ENCODE measurements at places on chromosomes 2 and 18.

GRCh38 chr2:241378816-241379215, 22.7 kb downstream of the FARP2 start:
- DNase-seq = no peak

- no peak for DNase-seq
Observed at GRCh38 chr2:170843656-170844055, 27.0 kb downstream of the GAD1 start.

- DNase-seq = peak; percentile 54
Observed at GRCh38 chr18:63882333-63883141, 5.0 kb upstream of the SERPINB2 start.

DNA sequence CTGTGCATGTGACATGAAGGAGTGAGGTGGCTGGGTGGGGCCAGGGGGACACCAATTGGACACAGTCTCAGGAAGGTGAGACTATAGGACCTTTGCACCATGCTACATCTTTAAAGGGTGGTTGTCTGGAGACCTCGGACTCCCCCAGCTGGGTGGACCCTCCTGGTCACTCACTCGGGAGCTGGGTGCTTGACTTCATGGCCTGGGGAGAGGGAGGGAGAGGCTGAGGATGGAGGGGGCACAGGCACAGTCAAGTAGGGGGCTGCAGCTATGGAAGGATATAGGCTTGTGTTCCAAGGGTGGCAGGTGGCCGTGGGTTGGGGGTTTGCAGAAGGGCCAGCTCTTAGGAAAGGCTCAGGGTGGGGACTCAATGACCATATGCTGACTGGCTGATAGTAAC, 7.1 kb upstream of the CELF4 start:
- peak; percentile 34 for DNase-seq

- DNase-seq = no peak
Observed at GRCh38 chr18:51491678-51492372, 294.3 kb upstream of the MEX3C start.

GRCh38 chr2:18123577-18123976, 245.1 kb downstream of the KCNS3 start:
- no peak for DNase-seq

GRCh38 chr2:40123326-40123725, 328.6 kb downstream of the SLC8A1 start:
- no peak for DNase-seq

- no peak for DNase-seq
Observed at GRCh38 chr2:233792720-233793119, 14.6 kb downstream of the MROH2A start.

GRCh38 chr2:241339839-241340630, 16.1 kb upstream of the FARP2 start:
- peak; percentile 12 for DNase-seq

- peak; percentile 27 for DNase-seq
Observed at GRCh38 chr2:240524963-240525718, 32.6 kb downstream of the ANKMY1 start.

DNA sequence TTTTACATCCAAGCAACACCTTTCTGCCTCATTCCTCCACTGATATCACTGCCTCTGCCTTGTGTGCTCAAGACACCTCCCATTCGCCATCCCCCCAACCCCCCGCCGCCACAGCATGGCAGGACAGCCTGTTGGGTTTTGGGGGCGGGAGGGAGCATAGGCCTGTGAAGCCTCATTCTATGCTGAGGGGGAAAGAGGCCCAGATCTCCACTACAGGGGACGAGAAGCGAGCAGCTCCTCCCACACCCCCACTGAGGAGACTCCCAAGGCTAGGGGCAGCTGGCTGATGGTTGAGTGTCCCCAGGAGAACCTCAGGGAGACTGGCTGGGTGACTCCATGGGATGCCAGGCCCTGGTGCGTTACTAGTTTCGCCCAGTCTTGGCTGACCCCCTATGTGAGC, 214.3 kb upstream of the SIX2 start:
- DNase-seq = peak; percentile 74

DNA sequence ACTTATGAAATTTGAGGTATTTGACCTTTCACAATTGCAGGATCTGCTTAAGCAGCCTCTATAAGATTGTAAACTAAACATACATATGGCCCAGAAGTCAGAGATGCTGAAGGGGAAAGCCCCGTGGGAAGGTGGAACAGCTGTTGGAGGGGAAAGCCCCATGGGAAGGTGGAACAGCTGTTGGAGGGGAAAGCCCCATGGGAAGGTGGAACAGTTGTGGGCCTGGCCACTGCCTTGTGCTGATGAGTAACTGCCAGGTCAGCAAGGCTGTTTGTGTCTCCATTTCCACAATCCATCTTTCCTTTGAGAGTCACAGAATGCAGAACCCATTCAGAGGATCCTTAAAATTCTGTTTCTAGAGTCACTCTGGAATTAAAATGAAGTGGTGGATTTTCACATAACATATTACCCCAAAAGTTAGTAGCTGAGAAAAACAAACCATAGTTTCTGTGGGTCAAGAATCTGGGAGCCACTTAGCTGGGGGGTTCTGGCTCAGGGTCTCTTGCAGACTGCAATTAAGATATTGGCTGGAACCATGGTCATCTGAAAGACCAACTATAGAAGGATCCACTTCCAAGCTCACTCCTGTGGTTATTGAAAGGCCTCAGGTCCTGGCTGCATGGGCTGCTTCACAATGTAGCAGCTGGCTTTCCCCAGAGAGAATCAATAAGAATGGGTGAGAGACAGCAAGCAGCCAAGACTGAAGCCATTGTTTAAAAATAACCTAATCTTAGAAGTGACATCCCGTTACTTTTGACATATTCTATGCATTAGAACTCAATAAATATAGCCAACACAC, 86.6 kb upstream of the CAVIN2 start:
- no peak for DNase-seq

GRCh38 chr18:33181016-33181415, 259.5 kb downstream of the CCDC178 start:
- DNase-seq = no peak

GRCh38 chr18:8667846-8668245, 37.5 kb upstream of the MTCL1 start:
- DNase-seq = no peak

DNA sequence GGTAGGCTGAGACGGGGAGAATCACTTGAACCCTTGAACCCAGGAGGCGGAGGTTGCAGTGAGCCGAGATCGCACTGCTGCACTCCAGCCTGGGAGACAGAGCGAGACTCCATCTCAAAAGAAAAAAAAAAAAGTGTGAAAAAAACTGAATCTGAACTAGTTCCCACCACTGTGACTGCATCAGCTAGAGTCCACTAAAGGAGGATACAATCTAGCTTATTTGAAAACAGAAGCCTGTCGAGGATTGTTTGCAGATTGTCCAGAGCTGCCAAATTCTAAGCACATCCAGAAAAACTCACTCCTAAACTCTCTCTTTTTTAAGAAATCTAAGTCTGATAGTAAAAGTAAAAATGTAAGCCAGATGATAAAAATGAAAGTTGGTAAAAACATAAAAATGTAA, 10.6 kb downstream of the GFPT1 start:
- no peak for DNase-seq

DNA sequence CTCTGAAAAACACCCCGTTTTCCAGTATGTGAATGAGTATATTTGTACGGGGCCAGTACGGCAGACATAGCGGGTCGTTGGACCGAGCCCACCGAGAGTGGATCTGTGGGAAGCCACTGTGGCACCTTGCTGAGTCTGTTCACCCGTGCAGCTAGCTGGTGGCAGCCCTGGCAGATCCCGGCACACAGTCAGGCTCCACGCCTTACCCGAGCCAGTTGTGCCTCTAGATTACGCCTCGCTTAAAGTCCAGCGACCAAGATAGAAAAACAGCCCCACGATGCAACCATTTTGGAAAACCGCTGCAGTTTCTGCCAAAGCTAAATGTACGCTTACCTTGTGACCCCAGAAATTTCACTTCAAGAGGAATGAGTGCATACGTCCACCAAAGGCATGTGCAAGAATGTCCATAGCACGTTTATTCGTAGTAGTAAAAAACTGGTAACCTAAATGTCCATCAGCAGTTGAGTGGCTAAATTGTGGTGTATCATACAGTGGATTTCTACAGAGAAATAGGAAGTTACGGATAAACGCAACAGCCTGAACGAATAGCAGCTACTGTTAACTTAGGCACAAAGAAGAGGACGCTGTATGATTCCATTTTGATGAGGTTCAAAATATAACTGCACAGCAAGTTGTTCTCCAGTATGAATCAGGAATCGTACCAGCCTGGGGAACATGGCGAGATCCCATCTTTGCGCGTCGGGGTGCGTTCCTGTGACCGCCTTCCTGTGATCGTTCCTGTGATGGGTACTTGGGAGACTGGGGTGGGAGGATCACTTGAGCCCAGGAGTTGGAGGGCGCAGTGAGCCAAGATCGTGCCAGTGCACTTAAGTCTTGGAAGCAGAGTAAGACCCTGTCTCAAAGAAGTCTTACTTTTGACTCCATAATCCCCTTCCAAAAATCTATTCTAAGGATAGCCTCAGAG, 688 bp upstream of the WDR33 start:
- DNase-seq = no peak

DNA sequence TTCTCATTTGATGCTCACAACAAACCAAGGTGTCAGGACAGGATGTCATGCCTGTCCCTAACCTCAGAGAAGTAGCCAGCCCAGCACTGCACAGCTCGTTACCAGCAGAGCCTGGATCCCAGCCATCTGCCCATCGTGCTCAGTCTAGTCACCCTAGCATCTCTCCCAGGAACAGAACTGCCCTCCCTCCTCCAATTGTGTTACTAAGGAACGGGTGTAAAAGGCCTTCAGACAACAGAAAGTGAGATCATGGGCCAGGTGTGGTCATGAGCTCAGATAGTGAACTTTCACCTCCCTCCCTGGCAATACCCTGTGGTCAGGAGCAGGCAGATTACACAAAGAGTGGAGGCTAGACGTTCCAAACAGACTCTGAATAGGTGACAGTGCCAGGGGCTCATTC, 111.8 kb upstream of the PPP1CB start:
- no peak for DNase-seq

- no peak for DNase-seq
Observed at GRCh38 chr18:48554610-48555400, 16.0 kb downstream of the CTIF start.

GRCh38 chr18:30858560-30858959, 184.0 kb downstream of the DSC3 start:
- DNase-seq = no peak

DNA sequence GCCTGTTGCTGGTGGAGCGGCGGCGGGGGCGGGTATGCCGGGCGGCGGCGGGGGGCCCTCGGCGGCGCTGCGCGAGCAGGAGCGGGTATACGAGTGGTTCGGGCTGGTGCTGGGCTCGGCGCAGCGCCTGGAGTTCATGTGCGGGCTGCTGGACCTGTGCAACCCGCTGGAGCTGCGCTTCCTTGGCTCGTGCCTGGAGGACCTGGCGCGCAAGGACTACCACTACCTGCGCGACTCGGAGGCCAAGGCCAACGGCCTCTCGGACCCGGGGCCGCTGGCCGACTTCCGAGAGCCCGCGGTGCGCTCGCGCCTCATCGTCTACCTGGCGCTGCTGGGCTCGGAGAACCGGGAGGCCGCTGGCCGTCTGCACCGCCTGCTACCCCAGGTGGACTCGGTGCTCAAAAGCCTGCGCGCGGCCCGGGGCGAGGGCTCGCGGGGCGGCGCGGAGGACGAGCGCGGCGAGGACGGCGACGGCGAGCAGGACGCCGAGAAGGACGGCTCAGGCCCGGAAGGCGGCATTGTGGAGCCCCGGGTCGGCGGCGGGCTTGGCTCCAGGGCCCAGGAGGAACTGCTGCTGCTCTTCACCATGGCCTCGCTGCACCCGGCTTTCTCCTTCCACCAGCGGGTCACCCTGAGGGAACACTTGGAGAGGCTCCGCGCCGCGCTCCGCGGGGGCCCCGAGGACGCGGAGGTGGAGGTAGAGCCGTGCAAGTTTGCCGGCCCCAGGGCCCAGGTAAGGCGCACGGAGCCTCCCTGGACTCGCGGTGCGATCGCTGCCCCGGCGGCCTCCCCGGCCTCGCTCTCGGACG, 1.0 kb downstream of the ZCCHC2 start:
- peak; percentile 81 for DNase-seq

- DNase-seq = no peak
Observed at GRCh38 chr2:7915302-7916091, 766.4 kb upstream of the ID2 start.

DNA sequence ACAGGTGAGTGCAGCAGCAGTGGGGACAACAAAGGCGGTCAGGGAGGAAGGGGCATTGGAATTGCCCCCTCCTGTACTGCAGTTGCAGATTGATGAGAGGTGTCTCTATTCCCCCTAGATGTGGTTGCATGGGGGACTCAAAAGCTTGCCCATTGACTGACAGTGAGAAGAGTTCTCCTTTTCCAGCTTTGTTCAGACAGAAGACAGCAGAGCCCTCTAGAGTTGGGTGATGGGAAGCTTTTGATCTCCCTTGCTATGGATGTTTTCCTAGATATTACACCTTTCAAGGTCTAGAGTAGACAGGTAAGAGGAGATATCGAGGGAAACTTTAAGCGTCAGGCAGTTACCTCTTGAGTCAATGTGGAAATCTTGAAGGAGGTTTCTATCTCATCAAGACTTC, 2.9 kb downstream of the PROKR1 start:
- DNase-seq = no peak

DNA sequence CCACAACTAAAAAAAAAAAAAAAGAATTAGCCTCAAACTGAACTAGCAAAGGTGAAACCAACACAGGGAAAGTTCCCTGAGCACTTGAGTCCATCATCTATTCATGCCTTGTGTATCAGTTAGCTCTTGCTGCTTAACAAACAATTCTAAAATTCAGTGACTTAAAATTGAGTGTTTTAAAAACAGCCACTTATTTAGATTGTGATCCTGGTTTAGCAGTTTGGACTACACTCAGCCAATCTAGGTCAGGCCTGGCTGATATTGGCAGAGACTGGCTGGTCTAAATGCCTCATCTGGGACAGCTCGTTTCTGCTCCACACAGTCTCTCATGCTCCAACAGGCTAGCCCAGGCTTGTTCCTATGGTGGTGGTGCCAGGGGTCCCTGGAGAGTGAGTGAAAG, 247.9 kb downstream of the ATAD2B start:
- no peak for DNase-seq

DNA sequence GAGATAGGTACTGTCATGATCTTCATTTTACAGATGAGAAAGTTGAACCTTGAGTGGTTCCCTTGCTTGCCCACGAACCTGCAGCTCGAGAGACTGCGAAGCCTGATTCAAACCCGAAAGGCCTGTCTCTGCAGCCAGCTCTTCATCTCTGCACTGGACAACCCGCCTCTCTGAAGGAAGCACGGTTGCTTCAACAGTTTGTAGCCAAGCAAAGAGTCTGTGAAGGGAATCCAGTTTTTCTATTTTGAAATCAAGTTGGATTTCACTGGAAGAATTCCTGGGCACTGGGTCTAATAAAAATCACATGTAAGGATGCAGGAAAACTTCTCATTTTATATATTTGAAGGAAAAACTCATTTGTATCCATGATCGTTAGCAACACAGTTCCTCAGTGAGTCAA, 21.3 kb upstream of the ICOS start:
- no peak for DNase-seq

- DNase-seq = no peak
Observed at GRCh38 chr2:38489846-38490245, 112.8 kb upstream of the ATL2 start.
